ENCODE measurements at places on chromosomes 2 and 18.

- no peak for DNase-seq
Observed at GRCh38 chr18:8660316-8660715, 45.0 kb upstream of the MTCL1 start.

GRCh38 chr2:143807192-143807591 is 678.0 kb downstream of the ARHGAP15 start:
- no peak for DNase-seq

DNA sequence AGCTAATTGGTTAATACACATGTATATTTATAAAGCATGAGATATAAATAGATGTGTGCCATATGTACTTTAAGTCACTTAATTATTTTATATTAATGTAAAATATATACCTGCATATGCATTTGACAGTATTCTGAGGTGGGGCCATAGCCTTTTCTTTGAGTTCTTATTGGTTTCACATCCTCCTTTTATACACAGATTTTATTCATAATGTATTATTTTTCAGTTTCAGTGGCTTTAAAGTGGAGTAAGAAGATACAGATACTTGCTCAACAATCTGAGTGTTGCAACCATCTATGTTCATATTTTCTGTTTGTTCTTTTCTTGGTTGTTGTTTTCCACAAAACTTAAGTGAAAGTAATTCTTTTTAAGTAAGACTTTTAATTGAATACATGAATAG is 436.5 kb downstream of the RND3 start:
- no peak for DNase-seq

DNA sequence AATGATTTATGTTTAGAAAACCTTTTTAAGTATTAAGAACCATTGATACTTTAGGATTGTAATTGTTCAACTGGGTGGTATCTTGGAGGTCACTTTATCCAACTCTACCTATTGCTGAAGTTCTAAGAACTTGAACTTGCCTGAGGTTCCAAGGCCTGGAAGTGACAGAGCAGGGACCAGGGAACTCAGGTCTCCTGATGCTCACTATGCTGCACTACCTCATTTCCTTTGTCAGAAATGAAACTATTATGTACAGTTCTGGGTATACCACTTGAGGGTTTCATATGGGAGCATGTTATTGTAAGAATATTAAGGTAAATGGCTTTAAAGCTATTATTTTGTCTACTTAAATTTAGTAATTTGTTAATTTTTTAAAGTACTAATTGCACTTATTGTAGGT is 3.0 kb downstream of the MBD5 start:
- no peak for DNase-seq

DNA sequence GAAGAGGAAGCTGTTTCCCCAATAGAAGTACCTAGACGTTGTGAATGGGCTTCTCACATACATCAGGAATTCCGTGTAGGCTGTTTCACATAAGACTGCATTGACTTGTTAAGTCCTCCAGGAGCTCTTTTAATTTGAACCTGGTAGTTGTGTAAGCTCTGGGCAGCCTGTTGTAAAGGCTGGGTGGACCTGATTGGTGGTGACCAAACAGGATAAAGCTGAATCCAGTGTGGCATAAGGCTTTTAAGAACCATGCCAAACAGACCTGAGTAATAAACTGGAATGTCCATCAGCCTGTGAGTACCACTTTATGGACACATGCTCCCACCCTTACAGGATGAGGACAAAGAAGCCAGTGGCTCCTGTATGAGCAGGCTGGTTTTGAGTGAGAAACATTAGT is 24.1 kb downstream of the RMND5A start:
- no peak for DNase-seq

DNA sequence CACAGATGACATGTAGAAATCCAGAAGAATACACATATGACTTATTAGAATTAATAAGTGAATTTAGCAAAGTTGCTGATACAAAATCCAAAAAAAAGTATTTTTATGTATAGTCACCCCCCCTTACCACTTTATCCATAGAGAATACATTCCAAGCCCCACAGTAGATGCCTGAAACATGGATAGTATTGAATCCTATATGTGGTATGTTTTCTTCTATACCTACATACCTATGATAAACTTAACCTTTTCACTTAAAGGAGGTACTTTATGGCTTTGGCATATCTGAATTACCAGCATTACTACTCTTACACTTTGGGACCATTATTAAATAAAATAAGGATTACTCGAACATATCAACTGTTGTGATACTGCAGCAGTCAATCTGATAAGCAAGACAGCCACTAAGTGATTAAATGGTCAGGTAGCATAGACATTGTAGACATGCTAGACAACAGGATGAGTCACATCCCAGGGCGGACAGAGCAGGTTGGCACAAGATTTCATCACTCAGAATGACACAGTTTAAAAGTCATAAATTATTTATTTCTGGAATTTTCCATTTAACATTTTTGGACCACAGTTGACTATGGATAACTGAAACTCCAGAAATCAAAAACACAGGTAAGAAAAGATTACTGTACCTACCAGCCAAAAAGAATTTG is 208.2 kb upstream of the CHAC2 start:
- no peak for DNase-seq

- DNase-seq: no peak
Observed at GRCh38 chr2:62199392-62200125, 3.6 kb downstream of the B3GNT2 start.

Data from esophagus squamous epithelium (tissue), 5 donors.